NCI-H69 (cell line): ENCODE measurements at places on chromosomes 7 and 10.

DNA sequence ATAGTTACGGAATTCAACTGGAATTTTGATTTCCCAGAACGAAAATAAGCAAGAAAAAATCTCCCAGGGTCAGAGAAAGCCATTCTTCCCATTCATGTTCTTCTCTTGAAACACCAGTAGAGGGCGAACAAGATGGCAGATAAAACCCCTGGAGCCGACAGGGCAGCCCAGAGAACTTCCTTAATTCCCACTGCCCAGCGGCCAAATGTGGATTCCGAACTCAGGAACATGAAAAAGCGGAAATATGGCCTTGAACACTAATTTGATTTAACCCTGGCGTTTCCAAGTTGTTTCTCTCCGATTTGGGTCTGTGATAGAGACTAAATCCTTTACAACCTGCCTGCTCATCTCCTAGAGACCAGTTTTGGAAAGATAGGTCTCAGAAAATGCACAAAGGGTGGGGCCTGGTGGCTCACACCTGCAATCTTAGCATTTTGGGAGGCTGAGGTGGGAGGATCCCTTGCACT is 100.7 kb upstream of the WAC start:
- peak; percentile 66 for DNase-seq

DNA sequence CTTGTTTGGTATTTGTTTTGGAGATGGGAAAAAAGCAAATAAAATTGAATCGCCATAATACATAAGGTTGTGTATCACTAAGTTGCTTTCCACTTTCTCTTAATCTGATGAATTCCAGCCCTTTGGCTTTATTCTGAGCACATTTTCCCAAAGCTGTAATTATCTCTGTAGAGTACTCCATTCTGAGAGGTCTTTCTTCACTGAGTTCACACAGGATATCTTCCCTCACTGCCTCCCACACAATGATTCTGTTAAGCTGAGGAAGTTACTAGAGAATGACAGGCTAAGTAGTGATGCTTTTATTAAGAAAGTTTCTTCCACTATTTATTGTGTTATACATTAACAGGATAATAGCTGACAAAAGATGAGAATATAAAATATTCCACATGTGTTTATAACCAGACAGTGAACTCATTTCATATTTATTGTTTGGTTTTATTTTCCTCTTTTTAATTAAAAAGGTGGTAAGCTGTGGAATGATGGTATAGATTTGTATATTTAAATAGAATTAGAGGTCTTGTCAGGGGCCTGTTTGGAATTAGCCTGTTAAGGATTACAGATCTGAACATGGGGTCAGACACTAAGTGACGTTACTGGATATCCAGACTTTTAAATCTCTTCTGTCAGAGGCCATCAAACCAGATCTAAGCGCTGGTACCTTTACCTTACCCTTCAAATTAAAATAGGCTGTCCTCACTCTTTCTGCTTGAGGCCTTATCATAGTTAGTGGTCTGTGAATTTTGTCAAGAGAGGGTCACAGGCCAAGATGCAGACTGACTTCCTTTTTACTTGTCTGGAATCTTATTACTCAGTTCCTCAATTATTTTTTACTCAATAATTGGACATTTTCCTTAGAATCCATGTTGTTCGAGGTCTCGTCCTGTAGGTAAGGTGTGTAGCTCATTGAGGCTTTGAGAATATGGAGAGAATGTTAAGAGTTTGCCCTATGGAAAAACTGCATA is 8.4 kb downstream of the PLXDC2 start:
- DNase-seq: peak; percentile 0

- peak; percentile 46 for DNase-seq
These were observed 21.9 kb downstream of the FRA10AC1 start for GRCh38 chr10:93680412-93681047.

GRCh38 chr10:107443326-107443725 is 278.8 kb upstream of the SORCS1 start:
- DNase-seq: no peak

DNA sequence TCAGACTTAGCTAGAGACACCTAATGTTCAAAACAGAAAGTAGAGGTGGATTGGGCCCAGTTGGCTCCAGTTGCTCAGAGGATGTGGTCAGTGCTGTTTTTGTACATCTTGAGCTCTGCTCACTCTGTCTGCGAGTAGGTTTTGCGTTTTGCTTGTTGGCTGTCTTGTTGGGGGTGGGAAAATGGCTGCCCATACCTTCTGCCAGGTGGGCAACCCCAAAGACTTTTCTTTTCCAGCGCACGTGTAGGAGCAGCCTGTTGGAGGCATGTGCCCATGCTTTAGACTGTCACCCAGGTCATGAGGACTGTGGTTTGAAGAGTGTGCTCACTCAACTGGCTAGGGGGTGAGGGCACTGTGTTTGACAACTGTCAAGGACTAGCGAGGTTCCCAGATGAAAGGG is 73.9 kb downstream of the KAT6B start:
- DNase-seq: no peak

- no peak for DNase-seq
These were observed 323.3 kb downstream of the CRPPA start for GRCh38 chr7:16098058-16098457.

GRCh38 chr7:96416116-96416515 is 94.2 kb upstream of the SLC25A13 start:
- DNase-seq: peak; percentile 70

GRCh38 chr10:47262606-47263533 is 37.1 kb upstream of the GDF10 start:
- DNase-seq: no peak

- DNase-seq: no peak
These were observed 6.5 kb downstream of the INPP5A start for GRCh38 chr10:132543916-132544743.

DNA sequence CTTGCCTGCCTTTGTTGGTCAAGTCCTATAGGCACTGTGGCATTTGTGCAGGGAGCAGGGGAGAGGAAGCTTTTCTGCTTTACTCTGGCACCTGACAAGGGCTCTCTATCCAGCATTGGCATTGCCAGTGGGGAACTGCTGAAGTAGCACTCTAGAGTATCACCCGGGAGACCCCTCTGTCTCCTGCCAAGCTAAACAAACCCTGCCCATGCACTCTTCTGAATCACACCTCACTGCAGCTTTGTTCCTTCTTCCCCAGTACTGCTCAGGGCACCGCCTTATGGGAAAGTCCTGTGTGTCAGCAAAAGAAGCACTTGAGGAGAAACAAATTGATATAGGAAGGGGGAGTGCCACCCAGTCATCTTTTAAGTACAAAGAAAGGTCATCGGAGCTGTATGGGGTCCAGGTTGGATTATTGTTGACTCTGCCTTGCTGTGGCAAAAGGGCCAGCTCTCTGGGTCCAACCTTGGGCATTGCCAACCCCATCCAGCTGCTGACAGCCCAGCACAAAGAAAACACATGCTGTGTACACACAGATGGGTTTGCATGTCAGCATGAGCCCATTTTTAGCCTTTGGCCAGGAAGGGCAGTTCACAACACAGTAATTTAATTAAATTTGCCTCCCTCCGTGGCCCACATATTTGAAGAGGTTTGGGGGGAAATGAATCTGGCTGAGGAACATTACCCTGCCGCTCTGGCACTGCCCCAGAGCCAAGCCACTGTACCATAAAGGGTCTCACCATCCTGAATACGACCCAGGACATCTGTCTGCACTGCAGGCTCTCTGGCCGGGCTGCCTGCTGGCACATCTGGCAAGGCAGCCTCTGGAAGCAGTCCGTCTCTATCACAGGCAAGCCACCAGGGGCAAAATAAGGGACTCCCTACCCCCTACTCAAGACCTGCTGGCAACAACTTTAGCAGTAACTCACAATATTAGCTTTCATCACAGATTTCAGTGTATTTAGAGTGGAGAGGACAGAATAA is 13.1 kb downstream of the LRRC4 start:
- peak; percentile 98 for DNase-seq

DNA sequence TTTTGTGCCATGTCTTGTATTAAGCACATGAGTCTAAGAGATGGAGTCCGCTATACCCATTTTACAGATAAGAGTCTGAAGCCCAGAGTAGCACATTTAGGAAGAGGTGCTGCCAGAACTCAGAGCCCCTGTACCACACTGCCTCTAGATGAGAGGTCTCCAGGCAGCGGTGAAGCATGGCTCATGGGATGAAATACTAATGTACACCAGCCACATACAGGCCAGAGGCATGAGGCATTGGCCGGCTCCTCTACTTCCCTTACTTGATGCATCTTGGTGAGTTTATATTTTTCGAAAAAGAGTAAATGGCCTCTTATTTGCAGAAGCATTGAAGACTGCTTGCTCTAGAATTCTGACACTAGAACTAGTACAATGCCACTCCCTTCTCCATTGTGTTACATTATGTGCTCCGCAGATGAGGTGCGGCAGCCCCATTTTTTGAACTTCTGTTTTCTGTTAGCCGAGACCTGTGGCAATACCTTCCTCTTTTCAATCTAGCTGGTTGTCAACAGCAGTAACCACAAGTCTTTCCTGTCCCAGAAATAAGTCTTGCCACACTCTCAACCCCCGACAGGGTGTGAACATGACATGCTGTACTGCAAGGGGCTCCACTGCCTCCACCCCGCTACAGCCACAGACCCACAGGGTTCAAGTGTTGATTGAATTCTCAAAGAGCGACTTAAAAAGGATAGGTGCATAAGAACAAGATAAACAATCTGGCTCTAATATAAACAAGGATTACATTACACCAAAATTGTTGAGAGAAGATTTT is 145.3 kb downstream of the CELF2 start:
- DNase-seq: no peak

GRCh38 chr7:50160206-50160605 is 67.2 kb upstream of the ZPBP start:
- no peak for DNase-seq

GRCh38 chr7:116570306-116570705 is 45.5 kb downstream of the CAV1 start:
- DNase-seq: no peak

DNA sequence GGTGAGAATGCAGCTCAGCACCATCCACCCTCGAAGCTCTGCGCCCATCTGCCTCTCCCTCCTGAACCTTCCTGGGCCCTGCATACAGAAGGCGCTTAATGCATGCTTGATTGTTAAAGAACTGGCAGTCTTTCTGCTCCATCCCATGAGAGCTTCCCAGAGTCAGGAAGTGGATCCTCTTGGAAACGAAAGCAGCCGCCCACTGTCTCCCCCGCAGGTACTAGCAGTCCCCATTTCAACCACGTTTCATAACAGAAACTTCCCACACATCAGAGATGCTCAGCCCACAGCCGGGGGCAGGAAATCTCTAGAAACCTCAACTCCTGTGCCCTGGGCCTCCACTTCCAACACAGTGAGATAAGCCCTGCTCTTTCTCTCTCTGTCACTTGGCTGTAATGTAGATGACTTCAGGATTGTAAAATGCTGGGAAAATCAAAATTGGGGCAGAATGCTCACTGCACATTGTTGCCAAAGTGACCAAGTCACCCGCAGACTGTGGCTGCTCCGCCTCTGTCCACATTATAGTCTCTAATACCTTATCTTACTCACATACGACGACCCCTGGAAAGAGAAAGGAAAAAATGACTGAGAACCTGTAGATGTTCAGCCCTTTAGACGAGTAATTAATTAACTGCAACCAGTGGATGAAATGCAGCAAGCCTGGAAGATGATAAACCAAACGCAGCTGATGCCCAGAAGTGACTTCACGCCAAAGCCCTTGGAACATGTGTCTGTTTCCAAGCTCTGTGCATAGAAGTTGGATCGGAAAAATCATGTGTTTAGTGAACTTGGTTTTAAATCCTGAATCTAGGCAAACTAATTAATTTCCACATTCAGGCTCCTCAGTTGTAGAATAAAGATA is 28.5 kb downstream of the GSDME start:
- no peak for DNase-seq

DNA sequence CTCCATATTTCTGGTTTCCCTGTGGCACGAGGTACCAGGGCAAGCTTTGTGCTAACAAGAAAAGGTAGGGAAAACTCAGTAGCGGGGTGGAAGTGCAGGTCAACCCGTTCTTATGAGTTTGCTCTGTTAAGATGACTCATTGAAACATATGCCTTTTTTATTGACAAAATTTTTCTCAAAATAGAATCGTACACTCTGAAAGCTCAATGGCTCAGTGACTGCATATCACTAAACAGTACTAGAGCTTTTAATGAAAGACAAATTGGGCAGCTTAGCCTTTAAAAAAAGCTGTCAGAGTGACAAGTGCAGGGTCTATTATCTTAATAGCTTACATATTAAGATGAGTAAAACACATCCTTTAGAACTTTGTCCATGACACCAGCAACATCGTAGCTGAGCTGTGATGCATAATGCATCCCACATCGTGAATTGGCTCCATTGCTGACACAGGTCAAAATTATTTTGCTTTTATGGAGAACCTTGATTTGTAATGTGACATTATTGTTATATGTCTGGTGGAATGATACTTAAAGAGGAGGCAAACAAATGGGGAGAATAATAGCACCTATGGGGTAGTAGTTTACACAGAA is 264.4 kb downstream of the ETV1 start:
- peak; percentile 97 for DNase-seq

GRCh38 chr10:661597-662222 is 27.8 kb downstream of the DIP2C start:
- no peak for DNase-seq

- peak; percentile 63 for DNase-seq
These were observed at the start of gene PPP1R9A for GRCh38 chr7:94907026-94907810. Gene PPP1R9A, plus strand, starts transcription at chr7:94907594. Its CDS starts 2,520 bp downstream, at chr7:94910114.

- no peak for DNase-seq
These were observed 22.0 kb downstream of the ADGRA1 start for GRCh38 chr10:133109711-133110110.

DNA sequence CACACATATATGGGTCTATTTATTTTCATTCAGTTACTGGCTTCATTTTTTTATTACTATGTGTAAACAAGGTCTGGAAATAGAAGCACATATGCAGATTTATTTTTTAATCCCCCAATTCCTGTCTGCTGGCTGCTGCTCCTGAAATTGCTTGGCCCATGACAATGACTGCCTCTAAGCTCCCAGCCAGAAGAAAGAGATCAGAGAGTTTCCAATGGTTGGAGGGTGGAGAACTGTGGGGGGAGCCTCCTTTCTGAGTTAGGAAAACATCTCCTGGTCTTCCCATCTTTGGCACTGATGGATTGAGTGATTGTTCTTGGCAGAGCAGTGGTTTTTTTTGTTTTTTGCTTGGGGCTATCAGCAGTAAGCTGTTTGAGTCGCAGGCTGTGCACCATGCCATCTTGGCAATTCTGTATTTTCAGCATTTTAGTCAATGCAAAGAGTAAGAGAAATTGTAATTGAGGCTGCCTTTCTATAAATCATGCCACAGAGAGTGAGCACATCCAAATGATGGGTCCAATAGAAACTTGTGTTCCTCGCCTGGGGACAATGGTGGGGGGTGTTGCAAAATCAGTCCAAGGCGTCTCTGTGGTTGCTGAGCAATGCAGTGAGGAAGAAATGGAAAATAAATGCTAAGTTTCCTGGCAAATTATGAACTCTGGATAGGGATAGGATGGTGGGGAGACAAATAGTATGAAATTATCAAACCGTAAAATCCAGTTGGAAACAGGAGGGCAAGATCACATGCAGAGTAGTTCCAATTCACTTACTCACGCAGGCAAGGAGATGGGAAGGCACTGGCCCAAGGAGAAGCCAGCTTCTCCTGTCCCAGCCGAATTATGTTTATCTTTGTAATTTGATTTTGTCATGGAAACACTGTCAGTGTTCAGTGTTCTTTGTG is 382.4 kb downstream of the SORCS3 start:
- peak; percentile 49 for DNase-seq

DNA sequence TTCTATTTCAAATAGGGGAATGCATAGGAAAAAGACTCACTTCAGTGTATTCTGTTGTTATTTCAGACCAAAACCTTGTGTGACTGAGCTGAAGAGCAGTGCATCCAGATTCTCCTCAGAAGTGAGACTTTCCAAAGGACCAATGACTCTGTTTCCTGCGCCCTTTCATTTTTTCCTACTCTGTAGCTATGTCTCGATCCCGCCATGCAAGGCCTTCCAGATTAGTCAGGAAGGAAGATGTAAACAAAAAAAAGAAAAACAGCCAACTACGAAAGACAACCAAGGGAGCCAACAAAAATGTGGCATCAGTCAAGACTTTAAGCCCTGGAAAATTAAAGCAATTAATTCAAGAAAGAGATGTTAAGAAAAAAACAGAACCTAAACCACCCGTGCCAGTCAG is 12.0 kb downstream of the TET1 start:
- DNase-seq: no peak
